ENCODE measurements at places on chromosomes 7 and 10.

DNA sequence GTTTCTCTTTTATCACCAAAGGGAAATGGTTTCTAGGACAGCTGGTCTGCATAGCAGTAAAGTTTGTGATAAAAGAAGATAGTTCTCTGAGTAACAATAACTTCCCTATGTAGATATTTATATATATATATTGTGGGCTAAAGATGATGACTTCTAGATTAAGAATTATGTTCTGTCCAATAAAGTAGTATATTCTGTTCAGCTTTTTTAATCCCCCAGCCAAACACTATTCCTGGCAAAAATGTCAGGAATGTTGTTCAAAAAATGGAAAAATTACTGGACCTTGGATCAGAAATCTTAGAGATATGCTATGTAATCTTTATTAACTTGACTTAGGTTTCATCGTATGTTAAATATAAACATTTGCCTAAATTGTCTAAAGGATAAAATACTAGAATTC is 136.3 kb upstream of the GNAI1 start:
- no peak for DNase-seq

DNA sequence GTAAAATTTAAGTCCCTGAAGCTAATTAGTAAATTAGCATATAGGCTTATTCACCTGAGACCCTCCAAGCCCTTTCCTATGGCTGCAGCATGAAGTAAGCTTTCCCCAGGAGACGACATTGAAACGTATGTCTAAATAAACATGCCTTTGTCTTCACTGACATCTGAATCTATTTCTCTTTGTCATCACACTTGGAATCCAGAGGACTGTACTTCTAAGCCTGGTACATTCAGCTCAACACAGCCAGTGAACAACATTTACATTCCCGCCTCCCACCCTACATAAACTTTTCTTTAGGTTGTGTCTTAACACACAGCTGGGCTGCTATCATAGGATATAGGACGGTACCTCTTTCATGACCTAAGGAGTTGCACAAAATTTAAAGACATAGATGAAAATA is 414.4 kb downstream of the SFMBT2 start:
- no peak for DNase-seq

DNA sequence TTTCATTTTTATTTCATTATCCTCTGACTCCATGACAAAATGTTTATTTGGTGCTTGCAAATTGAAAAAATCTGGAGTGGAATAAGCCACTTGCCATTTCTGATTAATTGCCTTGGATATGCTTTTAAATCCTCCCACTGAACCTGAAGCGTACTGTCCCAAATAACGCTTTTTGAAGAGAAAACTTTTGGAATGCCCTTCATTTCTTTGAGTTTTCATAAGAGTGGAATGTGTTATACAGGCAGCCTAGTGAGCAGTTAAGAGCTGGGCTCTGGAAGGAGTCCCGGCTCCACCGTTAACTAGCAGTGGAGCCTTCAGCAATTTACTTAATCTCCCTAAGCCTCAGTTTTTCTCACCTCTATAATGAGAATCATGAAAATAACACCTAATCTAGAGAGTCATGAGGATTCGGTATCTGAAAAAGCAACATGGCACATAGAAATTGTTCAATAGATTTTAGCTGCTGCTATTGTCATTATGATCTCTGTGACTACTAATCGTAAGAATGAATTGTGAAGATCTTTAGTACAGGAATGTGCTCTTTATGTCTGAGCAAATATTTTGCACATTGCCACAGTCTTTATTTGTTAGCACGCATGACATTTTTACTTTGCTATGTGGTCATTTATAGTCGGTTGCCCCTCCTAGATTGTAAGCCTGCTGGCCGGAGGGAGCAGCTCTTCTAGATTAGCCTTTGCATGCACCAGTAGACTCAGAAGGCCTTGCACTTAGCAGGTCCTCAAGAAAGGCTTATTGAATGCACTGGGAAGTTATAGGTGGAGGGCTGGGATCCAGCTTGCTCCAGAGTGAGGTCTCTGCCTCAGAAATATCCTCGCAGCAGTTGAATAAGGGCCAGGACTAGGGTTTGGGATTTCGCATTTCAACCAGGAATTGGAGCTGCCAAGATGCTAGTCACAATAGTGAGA is 59.4 kb downstream of the PLCE1 start:
- DNase-seq: no peak

GRCh38 chr7:1719913-1720312 is 49.8 kb downstream of the ELFN1 start:
- DNase-seq: no peak

DNA sequence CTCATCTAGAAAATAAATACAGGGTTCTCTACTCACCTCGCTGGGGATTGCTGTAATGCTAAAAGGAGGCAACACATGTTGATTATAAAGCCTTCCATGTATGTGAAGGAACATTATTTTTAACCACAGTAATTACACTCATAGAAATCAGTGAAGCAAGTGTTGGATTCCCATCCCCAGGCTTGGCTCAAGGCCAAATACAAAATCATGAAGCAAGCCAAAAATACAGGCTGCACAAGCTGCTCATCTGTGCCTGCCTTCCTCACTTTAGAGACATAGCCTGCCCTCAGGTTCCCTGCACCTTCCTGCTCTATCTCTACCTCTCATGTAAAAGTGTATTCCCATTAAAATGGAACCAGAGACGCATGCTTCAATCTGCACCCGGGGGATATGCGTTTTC is 1077.1 kb upstream of the C7orf33 start:
- no peak for DNase-seq

GRCh38 chr7:69516238-69516820 is 81.9 kb upstream of the AUTS2 start:
- no peak for DNase-seq

- DNase-seq: no peak
Measured at GRCh38 chr10:116696919-116697318, 45.4 kb downstream of the HSPA12A start.

DNA sequence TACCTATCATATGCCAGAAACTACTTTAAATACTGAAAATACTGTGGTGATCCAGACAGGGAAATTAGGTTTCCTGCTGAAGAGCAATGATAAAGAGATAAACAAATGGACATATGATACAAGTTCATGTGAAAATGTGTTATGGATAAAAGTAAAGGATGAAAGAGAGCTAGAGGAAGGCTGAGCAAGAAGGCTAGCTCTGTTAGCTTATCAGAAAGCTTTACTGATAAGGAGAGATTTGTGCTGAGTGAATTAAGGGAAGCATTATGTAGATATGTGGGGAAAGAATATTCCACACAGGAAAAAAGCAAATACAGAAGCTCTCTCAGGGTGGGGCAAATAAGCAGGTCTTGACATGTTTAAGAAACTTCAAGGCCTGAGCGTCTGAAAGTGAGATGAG is 308.4 kb downstream of the HDAC9 start:
- no peak for DNase-seq

DNA sequence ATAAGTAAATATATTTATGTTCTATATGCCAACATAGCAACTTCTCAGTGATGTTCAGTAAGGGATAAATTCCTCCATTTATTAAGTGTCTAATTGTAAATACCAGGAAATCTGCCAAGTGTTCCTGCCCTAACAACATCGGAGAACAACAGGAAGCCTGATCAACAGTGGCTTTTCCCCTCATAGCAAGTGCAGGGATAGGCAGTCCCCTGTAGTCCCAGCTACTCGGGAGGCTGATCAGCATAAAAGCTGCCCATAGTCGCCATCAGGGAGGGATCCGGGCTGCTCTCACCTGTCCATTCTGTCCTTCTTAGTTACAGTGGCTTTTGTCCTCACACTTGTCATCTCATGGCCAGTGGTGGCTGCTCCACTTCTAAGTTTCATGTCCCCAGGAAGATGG is 141.3 kb downstream of the IDE start:
- DNase-seq: no peak

GRCh38 chr10:91197127-91197526 is 23.3 kb upstream of the PCGF5 start:
- DNase-seq: no peak

GRCh38 chr7:28018446-28018845 is 162.1 kb downstream of the JAZF1 start:
- no peak for DNase-seq

DNA sequence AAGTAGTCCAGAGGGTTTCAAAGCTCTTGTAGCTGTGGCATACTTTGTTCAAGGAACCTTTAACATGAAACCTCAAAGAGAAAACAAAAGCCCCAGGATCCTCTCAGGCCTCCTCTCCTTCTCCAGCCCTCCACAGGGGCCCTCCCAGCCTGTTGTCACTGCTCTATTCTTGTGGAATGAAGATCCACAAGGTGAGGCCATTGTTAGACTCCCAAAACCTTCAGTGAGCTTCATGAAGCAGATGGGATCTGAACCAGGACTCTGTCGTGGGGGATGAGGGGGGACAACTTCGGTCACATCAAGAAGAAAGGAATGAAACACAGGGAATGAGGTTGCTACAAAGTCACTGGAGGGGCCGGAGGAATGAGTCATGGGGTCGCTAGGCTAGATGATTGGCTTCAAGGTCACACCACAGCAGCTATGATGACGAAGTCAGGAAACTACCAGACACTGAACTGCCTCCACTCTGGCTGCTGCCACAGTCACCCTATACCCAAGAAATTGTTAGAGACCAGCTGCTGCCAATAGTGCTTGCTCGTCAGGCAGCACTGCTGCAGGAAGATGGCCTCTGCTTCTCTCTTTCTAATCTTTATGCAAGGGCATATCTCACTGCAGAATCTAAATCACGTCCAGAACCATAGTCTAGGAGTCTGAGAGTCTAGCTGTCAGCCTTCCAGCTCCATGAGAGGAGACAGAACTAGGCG is 208.8 kb downstream of the HIBADH start:
- DNase-seq: no peak

- DNase-seq: no peak
Measured at GRCh38 chr7:42151309-42151708, 85.7 kb downstream of the GLI3 start.

- no peak for DNase-seq
Measured at GRCh38 chr10:48491392-48492139, 113.3 kb downstream of the ARHGAP22 start.
